ENCODE measurements at places on chromosomes 11 and 22.

DNA sequence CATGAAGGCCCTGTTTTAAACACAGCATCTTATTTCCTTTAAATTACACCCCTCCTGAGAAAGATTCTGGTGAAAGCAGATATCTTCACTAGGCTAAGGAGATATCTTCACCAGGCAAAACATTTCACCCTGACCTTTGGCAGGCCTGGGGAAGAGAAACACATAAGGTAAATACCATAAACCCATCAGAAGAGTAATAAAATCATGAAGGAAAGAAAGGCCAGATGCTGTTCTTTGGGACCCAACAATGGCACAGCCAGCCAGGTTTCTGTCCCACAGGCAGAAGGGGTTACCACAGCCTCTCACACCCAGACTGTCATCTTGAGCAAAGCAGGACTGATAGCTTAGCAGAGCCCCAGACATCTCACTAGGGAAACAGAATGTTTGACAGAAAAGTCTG, 125.4 kb downstream of the CCDC34 start:
- no peak for DNase-seq

DNA sequence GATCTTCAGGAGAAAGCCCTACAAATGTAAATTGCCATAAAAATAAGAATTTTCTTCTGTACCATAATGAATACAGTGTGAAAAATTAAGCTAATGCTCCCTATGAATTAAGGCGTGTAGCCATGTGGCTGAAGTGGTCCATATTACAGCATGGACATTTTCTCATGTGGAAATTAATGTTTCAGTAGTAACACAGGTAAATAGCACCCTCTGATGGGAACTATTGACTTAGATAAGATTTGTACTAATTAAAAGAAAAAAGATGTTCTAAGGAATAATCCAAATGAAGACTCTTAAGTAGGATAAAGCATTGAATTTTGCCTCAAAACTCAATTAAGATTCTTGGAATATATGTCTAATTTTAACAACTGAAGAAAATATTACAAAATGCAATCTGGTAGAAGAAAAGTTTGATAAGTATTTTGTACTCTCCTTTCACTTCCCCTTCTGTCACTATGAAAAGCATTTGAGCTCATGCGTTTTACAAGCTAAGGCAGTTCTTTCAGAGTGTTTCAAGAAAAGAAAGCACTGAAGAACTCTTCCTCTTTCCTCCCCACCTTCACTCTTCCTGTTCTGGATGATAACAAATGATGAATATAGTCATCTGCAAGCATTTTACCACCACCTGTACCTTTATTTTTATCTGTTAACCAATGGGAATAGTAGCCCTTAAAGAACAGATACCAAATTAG, 9.9 kb upstream of the OR8D2 start:
- no peak for DNase-seq

- DNase-seq = no peak
These were observed 154.2 kb downstream of the MIAT start for GRCh38 chr22:26811647-26811992.

GRCh38 chr11:108796551-108796950, 131.7 kb downstream of the DDX10 start:
- DNase-seq = no peak

- DNase-seq = no peak
These were observed 18.7 kb downstream of the POU2AF1 start for GRCh38 chr11:111360150-111361043.

GRCh38 chr11:29956076-29956556, 60.7 kb downstream of the KCNA4 start:
- DNase-seq = no peak

DNA sequence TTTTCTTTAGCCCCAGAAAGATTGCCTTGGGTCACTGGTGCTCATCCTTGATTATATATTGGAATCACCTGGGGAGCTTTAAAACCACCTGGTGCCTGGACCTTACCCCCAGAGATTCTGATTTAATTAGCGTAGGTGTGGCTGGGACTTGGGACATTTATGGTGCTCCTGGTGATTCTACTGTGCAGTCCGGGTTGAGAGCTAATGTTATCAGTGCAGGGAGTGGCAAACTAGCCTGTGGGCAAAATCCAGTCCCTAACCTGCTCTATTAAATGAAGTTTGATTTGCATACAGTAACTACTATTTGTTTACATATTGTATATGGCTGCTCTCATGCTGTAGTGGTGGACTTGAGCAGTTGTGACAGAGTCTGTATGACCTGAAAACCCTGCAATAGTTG, 134.0 kb upstream of the SORL1-AS1 start:
- no peak for DNase-seq

DNA sequence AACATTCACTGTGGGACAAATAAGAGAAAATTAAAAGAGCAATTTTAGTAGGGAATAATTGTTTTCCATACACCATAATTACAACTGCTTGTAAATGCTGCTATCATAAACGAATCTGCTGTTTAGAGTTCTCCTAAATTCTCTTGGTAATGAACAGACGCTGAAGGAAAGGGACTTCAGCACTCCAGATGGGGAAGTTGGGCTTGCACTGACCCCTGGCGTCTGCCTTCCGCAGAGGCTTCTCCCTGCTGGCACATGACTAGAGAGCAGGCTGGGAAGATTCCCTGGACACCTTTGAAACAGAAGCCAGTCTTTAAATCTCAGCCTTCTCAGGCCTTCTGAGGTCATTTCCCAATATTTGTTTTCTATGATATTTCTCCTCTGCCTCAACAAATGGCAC, 84.1 kb downstream of the NXPE2 start:
- no peak for DNase-seq

Measured in amniotic stem cell (primary cell).